ENCODE measurements at places on chromosomes 11 and 22.

DNA sequence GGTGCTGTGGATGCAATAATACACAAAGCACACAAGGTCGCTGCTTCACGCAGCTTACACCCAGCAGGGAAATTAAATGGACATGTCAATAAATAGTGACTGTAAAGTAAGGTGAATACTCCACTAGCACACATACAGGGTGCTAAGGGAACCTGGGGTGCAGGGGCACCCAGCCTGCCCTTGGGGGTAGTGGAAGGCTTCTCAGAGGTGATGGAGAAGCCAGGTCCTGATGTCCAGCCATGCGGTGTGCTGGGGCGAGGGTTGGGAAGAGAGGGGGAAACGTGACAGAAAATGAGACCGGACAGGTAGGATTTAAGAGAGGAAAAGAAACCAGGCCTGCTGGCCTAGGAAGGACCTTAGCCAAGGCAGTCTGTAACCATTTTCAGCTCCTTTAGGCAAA, 200.5 kb downstream of the GRIK4 start:
- DNase-seq, result no peak

DNA sequence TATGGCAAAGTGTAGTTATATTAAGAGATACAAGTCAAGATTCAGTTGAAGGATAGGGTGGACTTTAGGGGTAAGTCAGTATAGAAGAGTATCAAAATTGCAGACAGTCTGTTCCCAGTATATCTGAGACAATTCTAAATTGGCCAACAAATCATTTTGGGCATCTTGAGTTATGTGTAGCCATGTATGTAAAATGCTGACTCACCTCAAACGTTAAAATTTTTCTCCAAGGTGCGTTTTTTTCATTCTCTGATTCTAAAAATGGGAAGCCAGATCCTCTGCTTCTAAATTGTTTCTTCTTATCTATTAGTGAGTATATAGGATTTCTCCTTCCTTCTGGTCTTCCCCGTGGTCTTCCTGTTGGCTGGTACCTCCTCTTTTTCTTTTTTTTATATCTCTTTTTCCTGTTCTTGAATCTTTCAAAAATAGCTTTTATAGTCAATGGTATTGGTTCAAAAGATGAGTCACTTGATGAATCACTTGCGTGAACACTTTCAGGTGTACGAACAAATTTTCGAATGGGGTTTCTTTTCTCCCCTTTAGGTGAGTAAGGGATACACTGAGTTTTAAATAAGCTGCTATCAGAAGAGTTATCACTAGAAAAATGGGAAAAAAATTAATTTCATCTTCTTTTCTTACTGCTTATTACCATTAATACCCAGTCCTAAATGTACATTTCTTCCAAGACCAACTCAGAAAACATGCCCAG, 3.2 kb downstream of the TAF1D start:
- no peak for DNase-seq

GRCh38 chr11:27991736-27992135, 116.2 kb downstream of the KIF18A start:
- no peak for DNase-seq

DNA sequence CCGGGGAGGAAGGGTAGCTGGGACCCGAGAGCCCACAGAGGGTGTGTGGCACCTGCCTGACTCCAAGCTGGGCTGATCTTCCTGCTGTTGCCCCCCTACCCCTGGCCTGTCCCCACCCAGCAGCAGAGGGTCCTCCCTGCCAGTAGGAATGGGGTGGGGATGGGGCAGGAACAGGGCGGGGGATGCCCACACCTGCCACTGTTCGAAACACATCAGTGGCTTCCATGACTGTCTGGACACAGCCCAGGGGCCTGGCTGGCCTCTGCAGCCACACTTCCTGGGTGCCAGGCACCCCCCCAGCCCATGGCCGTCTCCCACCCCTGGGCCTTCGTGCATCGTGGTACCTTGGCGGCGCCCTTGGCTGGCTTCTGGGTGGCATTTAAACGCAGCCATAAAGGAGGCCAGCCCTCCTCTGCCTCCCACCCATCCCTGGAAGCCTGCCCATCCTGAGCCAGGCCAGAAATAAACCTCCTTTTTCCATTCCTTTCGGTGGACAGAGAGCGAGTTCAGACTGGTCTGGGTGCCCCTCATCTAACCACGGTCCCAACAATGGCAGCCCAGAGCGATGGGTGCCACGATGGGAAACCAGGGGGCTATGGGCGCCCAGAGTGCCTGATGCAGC, 745 bp upstream of the SHISAL1 start:
- no peak for DNase-seq

DNA sequence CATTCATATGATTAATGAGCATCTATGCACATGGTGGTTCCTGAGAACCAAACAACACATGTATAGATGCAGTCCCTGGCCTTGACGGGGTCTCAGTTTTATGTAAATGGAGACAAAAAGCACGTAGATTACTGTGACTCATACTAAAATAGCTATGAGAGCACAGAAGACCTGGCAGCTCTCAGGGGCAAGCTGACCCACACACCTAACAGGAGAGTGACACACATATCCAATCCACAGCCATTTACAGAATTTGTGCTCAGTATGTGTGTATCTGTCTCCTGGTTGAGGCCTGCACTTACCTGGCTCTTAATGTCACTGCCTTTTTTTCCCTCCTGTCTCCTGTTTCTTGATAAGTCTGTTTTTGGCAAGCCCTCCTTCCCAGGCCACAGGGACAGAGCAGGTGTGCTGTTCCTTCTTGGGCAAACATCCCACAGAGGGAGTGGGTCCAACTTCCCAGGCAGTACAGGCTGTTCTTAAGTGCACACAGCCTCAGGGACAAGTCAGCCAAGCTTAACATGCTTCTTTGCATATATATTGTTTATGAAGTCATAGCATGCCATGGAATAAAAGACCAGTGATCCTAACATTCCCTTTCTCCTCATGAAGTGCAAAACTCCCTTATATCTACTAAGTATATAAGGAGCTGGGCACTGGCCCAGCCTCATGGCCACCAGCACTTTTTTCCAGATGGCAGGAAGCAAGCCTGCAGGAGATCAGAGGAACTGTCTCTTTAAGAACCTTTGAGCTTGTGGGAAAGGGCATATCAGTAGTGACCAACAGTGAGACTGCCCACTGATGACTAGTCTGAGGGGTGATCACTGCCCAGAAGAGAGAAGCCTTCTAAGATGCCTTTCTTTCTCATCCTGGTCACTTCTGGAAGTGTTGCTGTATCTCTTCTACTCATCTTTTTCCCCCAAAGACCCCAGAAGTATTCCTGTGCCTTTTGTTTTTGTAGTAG, 124.7 kb upstream of the CCDC90B start:
- DNase-seq, result no peak

- DNase-seq, result no peak
Measured at GRCh38 chr22:17633217-17633997, 4.9 kb upstream of the ATP6V1E1 start.
